Activated T-cell treated with anti-CD3 and anti-CD28 coated beads, Interleukin-2, amount 50 U/mL, for 4 hours (primary cell): ENCODE measurements at places on chromosomes 1 and 21. TPM values are rescaled to one million over a fixed set of nuclear protein-coding genes. Genes with fewer than 3 reads are reported as not detected.

Gene LMX1A
- not detected for total RNA-seq

Gene METTL13
- 83.3 TPM for total RNA-seq

Gene GREM2
- total RNA-seq: not detected

Gene RAB7B
- total RNA-seq: 0.05 TPM

Gene TEDDM1
- not detected for total RNA-seq

Gene TSPEAR
- not detected for total RNA-seq

Gene OR2G6
- not detected for total RNA-seq

Gene ASPM
- total RNA-seq: 1.2 TPM

Gene SLC44A3
- not detected for total RNA-seq

Gene EFNA1
- total RNA-seq: 0.32 TPM

Gene PLA2G2D
- total RNA-seq: not detected

Gene SLC1A7
- total RNA-seq: not detected

Gene LDLRAD1
- not detected for total RNA-seq

Gene CFAP74
- not detected for total RNA-seq

Gene KRTAP12-2
- not detected for total RNA-seq

Gene NUF2
- total RNA-seq: 6.7 TPM

Gene DISP1
- 1.0 TPM for total RNA-seq

Gene KMO
- total RNA-seq: 0.91 TPM

Gene FAM167B
- total RNA-seq: not detected

Gene FCRL6
- not detected for total RNA-seq

Gene LCE1A
- total RNA-seq: not detected

Gene LAD1
- 0.21 TPM for total RNA-seq

Gene VASH2
- total RNA-seq: 1.3 TPM

Gene AMY1B
- total RNA-seq: not detected

Gene GUCA2B
- not detected for total RNA-seq

Gene FCAMR
- total RNA-seq: not detected

Gene NBPF6
- not detected for total RNA-seq

Gene OR2T35
- not detected for total RNA-seq

Gene C1orf210
- total RNA-seq: not detected

Gene FUCA1
- total RNA-seq: 6.0 TPM
